ENCODE measurements at places on chromosomes 6 and 20.

DNA sequence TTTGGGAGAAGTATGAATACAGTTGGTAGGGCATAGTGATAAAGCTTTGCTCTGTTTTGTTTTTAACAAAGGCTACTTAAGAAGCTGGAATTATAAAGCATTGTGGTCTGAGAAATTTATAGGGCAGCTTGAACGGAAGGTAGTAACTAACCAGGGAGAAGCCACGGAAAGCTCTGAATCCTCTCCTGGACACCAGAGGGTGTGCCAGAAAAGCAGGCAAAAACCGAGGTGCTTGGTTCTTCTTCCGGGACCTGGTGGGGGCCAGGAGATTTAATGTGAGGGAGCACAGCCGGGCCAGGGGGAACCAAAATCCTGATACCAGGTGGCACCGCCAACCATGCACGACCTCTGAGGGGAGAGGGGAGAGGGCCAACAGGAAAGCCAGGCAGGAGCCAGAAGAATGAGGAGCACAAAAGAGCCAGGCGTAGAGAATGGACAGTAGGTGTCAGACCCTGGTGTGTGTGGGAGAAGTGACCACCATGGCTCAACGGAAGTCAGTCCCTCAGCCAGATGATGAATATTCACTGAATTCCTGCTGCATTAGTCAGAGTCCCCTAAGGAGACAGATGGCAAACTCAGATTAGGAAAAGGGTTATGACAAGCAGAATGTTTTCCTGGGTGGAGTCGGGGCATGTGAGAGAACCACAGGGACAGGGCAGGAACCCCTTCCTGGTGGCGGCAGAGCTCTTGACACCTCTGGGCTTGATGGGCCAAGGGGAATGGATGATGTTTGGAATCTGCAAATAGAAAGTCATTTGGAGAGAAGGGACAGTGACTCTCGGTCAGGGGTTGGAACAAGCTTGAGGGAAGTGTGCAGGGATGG, 262.3 kb downstream of the ZNF217 start:
- peak; percentile 13 for DNase-seq

GRCh38 chr6:108581237-108581931, 20.7 kb downstream of the FOXO3 start:
- DNase-seq = peak; percentile 60

- no peak for DNase-seq
Observed at GRCh38 chr20:49937027-49937929, 1.1 kb downstream of the RNF114 start.

DNA sequence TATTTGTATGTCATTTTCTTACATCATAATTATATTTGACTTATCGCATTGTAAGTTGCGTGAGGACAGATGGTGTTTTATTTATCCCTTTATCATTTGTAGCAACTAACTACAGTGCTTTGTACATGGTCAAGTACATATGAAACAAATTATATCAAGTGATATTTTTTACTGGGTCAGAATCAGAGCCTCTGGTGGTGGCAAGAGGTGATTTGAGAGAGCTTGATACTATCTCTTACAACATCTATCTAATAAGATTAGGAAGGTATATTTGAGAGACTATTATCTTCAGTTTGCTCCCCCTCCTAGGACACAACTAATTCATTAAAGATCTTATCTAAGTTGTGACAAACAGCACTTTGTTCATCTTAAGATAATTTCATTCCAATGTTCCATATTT, 47.7 kb downstream of the BCKDHB start:
- no peak for DNase-seq

DNA sequence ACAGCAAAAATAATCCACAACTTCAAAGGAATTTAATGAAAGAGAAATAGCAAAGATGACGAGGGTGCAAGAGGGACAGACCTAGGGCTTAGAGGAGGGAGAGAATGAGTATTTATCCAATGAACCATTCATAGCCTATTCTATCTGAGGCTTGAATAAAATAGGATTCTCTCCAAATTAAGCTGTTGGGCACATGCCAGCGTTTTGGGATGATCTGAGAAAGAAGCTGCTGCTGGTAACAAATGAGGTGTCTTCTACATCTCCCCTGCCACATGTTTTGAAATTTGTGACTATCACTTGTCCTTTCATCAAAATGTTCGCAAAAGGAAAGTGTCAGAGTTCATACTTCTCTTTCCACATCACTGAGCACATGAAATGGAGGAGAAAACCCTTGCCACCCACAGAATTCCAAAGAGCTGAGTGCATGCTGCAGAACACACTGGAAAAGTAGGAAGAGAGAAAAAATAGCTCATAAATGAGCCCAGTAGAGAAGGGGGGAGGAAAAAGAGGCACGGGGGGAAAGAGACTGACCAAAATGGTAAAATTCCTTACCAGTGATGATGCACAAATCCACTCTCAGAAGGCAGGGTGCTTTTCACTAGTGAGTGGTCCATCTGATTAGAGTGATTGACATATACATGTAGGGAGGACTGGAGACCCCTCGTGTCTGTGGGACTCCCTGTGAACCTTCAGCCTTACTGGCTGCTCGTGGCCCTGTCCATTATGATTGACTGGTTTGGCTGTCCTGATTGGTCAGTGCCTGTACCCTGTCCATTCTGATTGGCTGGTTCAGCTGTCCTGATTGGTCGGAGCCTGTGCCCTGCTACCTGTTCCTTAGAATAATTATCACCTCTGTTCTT, 180.5 kb downstream of the OGFRL1 start:
- DNase-seq = peak; percentile 71

GRCh38 chr6:111995404-111995803, 58.5 kb upstream of the CCN6 start:
- DNase-seq = no peak

DNA sequence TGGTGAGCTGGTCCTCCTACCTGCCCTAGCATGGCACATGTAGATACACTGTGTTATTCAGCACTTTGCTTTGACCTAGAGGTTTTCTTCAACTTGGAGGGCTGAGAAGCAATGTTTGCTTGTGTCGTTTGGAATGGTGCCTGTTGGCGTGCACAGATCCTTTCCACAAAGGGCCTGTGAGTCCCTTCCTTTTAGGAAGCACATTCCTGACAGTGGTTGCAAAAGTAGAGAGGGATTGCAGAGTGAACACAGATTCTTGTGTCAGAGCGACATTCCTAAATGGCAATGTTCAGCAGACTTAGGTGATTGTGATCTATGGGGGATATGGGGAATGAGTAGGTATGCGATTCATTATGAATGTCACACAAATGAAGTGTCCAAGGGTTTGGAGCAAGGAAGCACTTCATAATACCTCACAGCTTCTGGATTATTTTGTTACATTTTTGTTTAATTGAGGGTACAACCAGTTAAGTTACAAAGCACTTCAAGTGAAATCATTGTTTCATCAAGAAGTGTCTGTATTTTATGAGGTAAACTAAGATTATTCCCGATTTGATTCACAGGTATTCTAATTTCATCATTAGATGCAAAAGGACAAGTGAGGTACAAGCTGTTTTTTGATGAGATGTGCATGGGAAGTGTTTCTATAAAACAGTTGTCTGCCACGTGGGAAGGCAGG, 713 bp upstream of the RNF144B start:
- DNase-seq = peak; percentile 36

- DNase-seq = no peak
Observed at GRCh38 chr6:20724443-20725190, 190.4 kb downstream of the CDKAL1 start.

- DNase-seq = no peak
Observed at GRCh38 chr6:2658788-2659187, 91.9 kb downstream of the MYLK4 start.

DNA sequence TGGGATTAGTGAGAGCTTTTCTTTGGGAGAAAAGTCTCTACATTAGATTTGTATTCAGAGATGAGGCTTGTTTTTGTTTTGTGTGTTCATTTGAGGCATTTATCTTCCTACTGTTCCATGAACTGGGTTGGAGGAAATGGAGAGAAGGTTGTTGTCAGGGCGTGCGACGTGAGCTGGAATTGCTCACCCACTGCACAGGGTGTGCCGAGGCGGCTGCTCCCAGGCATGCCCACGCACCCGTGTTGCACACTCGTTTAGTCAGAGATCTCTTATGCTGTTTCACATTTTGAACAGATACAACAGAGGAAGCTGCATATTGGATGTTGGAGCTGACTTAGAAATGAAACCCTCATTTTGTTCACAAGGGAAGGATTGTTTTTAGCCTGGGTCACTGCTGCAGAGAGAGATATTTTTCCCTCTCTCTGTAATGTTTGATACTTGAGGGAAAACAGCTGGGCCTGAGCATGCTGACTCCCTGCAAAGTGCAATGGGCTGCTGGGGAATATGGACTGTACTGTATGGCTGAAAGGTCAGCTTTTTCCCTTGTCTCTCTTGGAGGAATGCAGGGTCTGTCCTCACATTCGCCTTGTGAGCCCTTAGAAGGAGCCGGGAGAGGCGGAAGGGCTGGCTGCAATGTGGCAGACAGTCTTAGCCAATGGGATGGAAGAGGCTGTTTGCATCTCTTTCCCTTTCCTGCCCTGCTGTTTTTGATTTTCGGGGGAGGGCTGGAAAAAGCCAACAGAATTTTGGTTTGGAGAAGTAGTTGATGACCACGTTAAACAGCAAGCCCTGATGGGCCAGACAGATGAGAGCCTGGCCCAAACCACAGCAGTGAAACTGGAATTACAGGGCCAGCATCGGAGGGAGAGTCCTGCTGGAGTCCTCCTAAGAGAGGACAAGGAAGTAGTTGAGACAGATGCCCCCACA, 170.8 kb downstream of the SASH1 start:
- DNase-seq = peak; percentile 69

- peak; percentile 7 for DNase-seq
Observed at GRCh38 chr6:109174916-109175315, 79.6 kb downstream of the CEP57L1 start.

- DNase-seq = peak; percentile 82
Observed at GRCh38 chr20:25865715-25866656, 169.3 kb upstream of the ZNF337 start.

GRCh38 chr6:93562582-93562981, 143.2 kb upstream of the EPHA7 start:
- DNase-seq = no peak

GRCh38 chr6:82372656-82373055, 9.0 kb downstream of the TPBG start:
- DNase-seq = no peak

- DNase-seq = no peak
Observed at GRCh38 chr6:13428583-13429405, 58.6 kb downstream of the GFOD1 start.

GRCh38 chr20:41956338-41957074, 338.3 kb upstream of the CHD6 start:
- no peak for DNase-seq

GRCh38 chr20:21394551-21394950, 2.8 kb downstream of the NKX2-4 start:
- no peak for DNase-seq

DNA sequence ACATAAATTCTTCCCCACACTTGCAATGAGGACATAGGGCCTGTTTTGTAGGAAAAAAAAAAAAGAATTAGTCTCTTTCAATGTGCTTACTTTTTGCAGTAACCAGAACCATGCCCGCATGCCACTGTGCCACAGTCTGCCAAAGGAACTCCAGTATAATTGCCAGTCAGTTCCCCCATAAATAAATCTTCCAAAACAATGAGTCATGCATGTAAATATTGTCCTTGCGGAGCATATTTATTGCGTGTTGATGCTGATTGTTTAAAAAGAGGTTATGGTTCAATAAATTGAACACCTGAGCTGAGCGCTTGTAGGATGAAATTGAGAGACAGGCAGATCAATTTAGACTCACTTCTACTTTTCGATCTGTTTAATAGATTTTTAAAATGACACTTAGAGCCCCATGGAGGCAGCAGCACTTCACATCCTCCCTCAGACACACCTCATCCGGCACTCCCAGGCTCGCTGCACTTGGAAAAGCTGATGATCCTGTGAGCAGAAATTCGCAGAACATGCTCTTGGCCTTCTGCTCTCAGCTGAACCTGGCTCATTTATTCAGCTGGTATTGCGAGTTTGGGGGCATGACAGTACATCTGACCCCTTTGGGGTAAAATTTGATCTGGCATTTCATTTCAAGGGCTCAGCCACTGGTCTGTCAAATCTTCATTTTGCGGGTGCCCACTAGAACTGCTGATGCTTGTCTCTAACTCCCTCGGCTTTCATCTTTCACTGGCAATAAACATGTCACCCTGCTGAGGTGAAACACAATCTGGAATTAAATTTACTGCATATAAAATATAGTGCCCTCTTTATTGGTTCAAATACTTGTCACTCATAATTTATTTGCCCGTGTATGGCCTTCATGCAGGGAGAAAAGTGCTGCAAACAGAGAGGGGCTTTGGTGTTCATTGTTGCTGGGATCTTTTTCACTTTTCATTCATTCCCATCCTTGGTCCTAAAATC, 371.1 kb upstream of the POU3F2 start:
- DNase-seq = no peak

DNA sequence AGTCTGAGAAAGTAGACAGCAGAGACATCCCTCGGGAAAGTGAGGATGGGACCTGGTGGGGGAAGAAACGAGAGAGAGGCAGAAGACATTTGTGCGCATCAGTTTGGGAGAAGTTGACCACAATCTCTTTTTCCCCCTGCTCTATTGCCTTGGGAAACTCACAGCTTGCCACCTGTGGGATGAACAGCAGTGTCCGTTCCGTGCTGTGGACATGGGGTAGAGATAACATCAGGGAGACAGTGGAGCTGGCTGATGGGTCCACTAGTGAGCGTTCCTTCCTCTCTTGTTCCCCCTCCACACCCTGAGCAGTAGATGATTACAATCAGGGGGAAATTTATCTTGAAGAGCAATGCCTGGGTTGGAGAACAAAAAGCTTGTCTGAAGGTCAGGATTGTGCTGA, 21.8 kb upstream of the RNF182 start:
- no peak for DNase-seq

DNA sequence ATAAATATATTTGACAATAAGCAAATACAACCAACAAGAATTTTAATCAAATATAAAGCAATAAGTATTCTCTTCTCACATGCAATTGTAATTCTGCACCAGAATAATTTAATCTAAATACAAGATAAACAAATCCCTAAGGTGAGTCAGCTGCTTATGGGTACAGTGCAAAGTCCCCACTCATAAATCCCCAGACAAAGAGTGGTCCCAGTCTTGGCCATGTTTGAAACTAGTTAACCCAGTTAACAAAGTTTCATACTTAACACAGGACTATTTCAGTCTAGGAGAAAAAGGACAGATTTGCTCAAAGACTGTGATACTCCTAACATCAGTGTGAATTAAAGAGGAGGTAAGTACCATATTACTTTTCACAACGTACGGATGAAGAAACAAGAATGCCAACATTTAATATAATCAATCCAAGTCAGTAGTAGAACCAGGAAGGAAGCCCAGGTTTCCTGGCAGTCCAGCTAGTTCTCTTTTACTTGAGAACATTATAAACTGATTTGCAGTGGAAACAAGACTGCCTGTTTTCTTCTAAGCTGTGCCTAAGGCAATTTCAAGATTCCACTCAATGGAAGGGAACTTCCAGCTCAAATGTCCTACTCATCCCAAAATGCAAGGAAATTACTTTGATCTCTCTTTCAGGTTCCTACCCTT, 10.4 kb downstream of the SAMD3 start:
- DNase-seq = no peak

DNA sequence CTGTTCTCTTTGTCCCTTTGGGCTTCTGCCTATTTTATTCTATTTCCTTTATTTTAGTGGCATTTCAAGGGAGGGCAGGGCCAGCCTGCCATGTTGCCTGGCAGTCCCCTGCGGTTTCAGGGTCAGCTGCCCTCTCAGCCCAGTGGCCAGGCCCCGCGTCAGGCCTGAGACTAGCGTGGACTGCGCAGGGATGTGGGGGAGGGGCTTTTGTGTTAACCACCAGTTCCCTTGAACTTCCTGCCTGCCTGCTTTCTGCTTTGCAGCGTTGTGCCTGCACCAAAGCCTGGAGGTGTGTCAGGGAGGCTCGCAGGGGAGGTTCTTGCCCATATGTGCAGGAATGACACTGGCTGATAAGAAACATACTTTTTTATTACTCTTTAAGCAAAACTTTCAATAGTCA, 157.6 kb downstream of the SLC35B3 start:
- no peak for DNase-seq

Measured in AG08396 (cell line).